ENCODE measurements at places on chromosomes 12 and 14.

DNA sequence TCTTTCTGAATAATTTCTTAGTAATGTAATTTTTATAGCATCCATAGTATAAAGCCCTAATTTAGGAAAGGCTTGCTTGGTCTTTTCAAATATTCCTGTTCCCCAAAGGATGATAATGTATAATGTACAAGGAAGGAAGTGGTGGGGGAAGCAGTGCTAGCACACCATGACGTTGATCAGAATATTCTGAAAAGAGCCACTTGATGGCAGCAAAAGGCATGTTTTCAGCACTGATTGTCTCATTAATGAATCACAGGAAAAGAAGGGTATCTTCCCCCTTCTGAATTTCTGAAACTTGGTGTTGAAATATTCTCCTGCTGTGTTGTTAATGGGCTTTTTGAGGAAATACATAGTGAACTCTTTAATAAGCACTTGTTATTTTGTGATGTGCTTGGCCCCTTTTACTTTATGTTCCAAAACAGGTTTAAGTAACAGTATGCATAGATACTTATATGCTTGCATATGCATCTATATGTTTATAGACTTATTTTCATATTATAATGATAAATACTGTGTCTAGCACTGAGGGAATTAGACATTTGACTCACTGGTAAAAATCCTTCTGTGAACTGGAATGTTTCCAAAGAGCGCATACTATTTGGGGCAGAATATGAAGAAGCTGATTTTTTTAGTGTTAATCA lies 122.0 kb downstream of the TMEM117 start:
- peak; percentile 63 for DNase-seq

DNA sequence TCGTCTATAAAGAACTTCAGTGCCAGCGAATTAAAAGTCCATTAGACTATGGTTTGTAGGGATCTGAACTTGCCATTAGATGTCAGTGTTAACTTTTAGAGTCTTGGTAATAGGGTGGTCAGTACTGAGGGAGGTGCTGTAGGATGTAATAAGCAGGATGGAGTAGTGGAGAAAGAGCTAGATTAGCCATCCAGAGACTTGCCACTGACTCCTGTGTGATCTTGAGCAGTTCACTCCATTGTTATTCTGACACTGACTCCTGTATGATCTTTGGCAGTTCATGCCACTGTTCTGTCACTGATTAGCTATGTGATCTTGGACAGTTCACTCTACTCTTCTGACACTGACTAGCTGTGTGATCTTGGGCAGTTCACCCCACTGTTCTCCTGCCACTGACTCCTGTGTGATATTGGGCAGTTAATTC lies 133.6 kb downstream of the TTLL5 start:
- peak; percentile 82 for DNase-seq

- DNase-seq, result peak; percentile 60
These were observed 73.3 kb downstream of the EID3 start for GRCh38 chr12:104376650-104377513.

GRCh38 chr14:93207468-93208308 lies 632 bp downstream of the UBR7 start:
- peak; percentile 44 for DNase-seq

GRCh38 chr12:52416795-52417194 lies 10.7 kb upstream of the KRT82 start:
- DNase-seq, result no peak

- DNase-seq, result no peak
These were observed 35.2 kb upstream of the LHX5 start for GRCh38 chr12:113506867-113507266.

GRCh38 chr12:119998471-119999245 lies 9.6 kb downstream of the BICDL1 start:
- DNase-seq, result peak; percentile 24

GRCh38 chr12:45290216-45290605 lies 74.3 kb downstream of the ANO6 start:
- peak; percentile 93 for DNase-seq

GRCh38 chr12:15486859-15487258 lies 164.6 kb downstream of the PTPRO start:
- no peak for DNase-seq

GRCh38 chr14:101184572-101184971 lies 281.1 kb upstream of the RTL1 start:
- DNase-seq, result no peak

DNA sequence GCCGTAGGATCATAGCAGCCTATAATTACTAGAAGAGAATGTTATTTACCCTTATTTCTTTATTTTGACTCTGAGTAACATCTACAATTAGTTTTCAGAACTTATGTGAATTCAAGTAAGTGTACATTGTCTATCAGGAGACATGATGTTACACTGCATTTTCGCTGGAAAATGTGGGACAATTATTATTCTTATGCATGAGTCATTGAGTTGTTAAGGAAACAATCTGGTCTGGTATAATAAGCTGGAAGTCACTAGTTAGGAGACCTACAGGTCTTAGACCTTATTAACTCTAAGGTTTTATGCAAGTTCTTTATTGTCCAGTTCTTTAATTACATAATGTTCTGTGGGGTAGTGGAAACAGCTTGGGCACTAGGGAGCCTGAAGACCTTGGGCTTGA lies 5.8 kb downstream of the KTN1 start:
- peak; percentile 37 for DNase-seq

GRCh38 chr12:1844661-1845409 lies 24.5 kb downstream of the LRTM2 start:
- no peak for DNase-seq

- no peak for DNase-seq
These were observed 23.0 kb upstream of the NCOR2 start for GRCh38 chr12:124590447-124590846.
